ENCODE measurements at places on chromosomes 5 and 9.
A peak's percentile ranks its signal among the peaks of the same experiment; 100 is the strongest.

DNA sequence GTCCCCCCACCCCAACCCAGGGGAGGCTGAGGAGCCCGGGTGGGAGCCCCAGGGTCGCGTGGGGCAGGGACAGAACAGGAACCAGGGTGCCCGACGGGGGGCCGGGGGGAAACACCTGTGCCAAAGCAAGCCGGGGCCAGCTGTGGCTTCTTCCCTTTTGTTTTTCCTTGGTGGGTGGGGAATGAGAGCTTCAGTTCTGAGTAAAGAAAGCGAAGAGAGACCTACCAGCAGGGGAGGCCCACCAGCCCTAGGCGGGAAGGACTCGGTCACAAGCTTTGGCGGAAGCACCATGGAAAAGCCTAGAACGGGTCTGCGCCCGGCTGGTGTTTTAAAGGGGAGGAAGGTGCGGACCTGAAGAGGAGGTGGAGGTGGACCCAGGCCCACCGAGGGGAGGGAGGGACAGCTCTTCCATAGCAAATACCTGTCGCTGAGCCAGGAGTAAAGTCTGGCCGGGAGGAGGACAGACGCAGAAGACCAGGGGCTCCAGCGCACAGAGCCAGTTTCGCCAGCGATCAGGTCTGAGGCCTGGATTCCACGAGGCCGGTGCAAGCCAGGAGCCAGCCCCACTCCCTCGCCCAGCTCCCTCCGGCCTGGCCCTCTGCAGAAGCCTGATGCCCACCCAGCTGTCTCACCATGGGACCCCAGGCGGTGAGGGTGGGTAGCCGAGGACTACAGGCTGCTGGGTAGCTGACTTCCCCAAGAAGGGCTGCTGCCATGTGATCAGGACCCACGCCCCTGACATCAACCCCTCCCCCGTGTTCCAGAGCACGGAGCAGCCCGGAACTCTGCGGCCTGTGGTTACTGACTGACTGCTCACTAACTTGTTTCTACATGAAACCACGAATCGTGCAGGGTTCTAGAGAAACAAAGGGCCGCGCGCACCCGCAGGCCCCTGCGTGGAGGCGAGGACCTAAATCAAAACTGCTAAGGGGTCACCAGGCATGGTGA is 849 bp upstream of the MGAT1 start:
- DNase-seq, result no peak

- no peak for DNase-seq
These were observed 215.6 kb upstream of the DMAC1 start for GRCh38 chr9:8014997-8015682.

- no peak for DNase-seq
These were observed at the start of gene PCDHA3 for GRCh38 chr5:140800816-140801493. Gene PCDHA3 (plus strand): TSS chr5:140801057.

DNA sequence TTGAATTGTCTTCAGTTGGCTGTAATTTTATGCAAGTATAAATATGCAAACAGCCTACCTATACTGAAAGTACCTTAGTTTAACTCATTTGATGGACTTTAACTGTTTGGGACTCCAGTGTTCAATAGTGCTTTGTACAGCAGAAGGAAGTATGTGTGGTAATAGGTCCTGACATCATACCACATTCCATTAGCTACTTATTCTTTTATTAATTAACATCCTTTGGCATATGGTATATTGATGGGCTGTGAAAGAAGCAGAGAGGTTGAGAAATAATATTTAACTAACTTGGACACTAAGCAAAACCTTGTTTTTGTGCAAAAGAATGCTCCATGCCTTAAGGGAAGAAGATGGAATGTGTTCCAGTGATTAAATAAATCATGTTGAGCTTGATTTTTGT is 97.6 kb upstream of the SEMA6A start:
- no peak for DNase-seq

DNA sequence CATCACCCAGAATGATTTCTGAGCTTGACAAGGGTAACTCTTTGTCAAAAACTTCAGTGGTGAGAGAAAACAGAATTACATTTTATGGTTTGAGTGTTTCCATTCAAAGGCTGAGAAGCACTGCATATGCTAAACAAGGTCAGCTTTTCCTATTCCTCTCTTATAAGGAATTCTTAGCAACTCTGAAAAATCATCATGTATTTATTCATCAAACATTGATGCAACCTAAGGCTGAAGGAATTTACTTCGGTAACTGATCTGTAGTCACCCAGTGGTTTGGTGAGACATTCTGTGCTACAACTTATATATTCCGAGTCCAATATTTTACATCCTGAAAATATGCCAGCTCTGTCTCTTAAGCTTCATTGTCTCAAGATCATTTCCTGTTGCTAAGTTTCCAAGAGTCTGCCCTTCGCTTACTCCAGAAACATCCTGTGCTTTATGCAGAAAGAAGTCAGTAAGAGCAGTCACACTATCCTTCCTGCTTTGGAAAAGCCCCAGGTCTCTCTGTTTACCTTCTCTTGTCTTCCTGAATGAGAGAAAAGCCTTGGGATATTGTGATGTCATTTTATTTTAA is 176.6 kb upstream of the TBCA start:
- DNase-seq, result no peak

DNA sequence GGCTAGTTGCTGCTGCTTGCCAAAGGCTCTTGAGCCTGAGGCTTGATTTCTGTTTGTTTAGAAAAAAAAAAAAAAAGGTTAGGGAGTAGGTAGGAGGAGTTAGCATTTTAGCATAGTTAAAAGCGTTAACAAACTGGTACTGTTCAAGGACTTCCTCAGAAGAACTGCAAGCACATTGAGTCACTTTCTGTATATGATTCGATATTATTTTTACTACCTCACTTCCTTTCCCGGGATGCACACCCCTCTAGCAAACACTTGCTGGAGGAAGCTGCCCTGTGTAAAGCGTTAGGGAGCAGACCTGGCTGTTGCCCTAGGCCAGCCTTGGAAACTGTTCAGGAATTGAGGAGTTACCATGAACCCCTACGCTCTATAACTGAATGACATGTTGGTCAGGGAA is 15.7 kb upstream of the CEP120 start:
- no peak for DNase-seq

DNA sequence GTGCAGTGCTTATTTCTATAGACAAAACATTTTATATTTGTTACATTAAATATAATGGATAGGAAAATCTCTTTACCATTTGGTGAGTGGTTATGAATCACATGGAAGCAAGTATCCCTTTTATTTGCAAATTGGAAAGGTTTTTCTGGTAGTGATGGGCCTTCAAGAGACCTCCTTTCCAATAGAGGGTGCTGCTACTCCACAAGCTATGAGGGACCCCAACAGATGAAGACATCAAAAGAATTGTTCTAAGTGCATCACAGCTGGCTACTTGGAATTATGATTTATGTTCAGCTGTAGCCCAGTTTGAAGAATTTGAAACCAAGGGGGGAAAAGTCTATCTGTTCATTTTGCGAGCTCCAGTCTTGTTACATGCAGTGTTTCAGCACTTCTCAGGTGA is 493.7 kb upstream of the SGCD start:
- no peak for DNase-seq

- DNase-seq, result no peak
These were observed 535.6 kb upstream of the MEF2C start for GRCh38 chr5:89418407-89419085.

GRCh38 chr5:132679717-132680380 is 6.1 kb downstream of the IL4 start:
- no peak for DNase-seq

DNA sequence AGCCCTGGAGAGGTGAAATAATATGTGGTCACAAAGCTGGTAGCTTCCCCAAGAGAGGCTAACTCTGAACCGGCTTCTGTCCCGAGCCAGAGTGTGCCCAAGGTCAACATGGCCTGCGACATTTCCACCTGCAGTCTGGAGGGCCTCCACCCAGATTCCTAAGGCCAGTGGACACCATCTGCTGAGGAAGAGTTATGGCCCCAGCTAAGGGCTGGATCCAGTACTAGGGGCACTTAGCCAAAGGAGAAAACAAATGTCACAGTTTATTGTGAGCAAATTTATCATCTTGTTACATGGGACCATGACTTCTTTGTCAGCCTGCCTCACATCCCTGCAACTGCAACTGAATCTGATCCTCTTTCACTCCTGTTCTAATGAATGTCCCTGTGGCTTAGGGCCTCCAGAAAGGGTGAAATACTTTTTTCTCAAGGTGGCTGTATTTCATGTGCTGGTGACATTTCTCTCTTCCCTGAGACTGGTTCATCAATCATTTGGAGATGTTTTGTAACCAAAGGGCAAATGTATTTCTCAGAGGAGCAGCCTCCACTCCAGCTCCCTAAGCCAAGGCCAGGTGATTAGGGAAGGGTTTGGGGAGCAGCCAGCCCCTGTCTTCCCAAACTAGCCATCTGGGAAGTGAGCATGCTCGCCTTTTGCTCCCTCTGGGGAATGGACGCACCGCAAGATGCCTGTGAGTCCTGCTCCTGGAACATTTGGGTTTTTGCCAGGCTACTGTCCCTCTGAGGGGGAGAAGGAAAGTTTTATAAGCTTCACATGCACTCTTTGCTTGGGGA is 148.3 kb downstream of the CMYA5 start:
- DNase-seq, result peak; percentile 82

Data from renal pelvis (tissue), 12 donors.